ENCODE measurements at places on chromosomes 11 and 22. TPM values are rescaled to one million over a fixed set of nuclear protein-coding genes. Genes with fewer than 3 reads are reported as not detected.

- DNase-seq = no peak
- H3K4me1 ChIP-seq = peaks cover 9% of the 10 kb centered on the region
- H3K27ac ChIP-seq = no peak overlapping the region
- no peaks in the 10 kb centered on the region for H3K36me3 ChIP-seq
These were observed 18.0 kb downstream of the TBC1D22A start for GRCh38 chr22:46780453-46780852.

- H3K36me3 ChIP-seq = no peaks in the 10 kb centered on the region
- no peaks in the 10 kb centered on the region for H3K27me3 ChIP-seq
- no peak overlapping the region for H3K4me3 ChIP-seq
- DNase-seq = no peak
- H3K4me1 ChIP-seq = no peaks in the 10 kb centered on the region
These were observed 2.6 kb upstream of the OR52W1 start for GRCh38 chr11:6196396-6196795.

Gene RAB38
- total RNA-seq = 0.76 TPM

DNA sequence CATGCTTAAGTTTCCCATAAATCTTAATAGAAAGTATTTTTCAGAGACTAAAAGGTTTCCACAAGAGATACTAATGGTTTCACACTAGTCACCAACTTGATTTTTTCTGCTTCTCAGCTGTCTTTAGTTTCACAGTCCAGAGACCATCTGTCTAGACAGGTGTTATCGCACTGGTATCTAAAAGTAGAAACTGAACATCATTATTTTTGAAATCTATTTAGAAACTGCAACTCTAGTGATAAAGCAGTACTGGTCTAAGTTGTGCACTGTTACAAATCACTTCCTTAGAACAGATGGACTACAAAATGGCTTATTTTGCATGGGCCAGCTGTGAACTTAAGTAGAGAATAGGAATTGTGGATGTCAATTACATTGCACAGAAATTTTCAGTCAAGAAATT lies 78.0 kb downstream of the CNTN5 start:
- no peak overlapping the region for H3K4me3 ChIP-seq
- no peak for DNase-seq
- H3K36me3 ChIP-seq = peaks cover 17% of the 10 kb centered on the region

Gene CABP7
- 14.6 TPM for total RNA-seq

DNA sequence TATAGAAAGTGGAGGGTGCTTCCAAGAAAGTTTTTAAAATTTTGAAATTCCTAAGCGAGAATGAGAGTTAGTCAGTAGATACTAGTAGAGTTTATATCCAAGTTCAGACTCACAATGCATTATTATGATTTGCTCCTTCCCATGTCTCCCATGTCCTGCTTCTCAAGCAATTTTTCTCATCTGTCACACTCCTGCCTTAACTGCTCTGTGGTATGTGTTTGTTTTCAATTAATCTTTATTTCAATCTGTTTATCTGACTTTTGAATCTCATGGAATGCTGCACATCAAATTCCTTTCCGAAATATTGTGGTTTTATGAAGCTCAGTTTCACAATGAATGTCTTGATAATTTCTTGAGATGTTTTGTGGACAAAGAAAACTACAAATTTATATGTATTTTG lies 18.1 kb downstream of the THY1 start:
- no peak overlapping the region for H3K4me3 ChIP-seq
- no peaks in the 10 kb centered on the region for H3K4me1 ChIP-seq
- no peak overlapping the region for H3K27ac ChIP-seq

Gene RPS25
- total RNA-seq = 673 TPM

Gene GRK3
- total RNA-seq = 12.4 TPM

- H3K27ac ChIP-seq = no peak overlapping the region
- DNase-seq = no peak
These were observed 22.0 kb downstream of the FAT3 start for GRCh38 chr11:92246630-92247029.

- no peak for DNase-seq
- no peaks in the 10 kb centered on the region for H3K27me3 ChIP-seq
- no peaks in the 10 kb centered on the region for H3K36me3 ChIP-seq
- H3K4me3 ChIP-seq = no peak overlapping the region
These were observed 134.4 kb downstream of the APOL5 start for GRCh38 chr22:35852076-35852475.

Gene ANKRD13D
- 109 TPM for total RNA-seq

Gene OR52I1
- 0.27 TPM for total RNA-seq

Gene MYBPC3
- not detected for total RNA-seq

- DNase-seq = peak; percentile 85
- H3K27ac ChIP-seq = peak overlapping the region; percentile 94
- H3K36me3 ChIP-seq = no peaks in the 10 kb centered on the region
These were observed 3.3 kb downstream of the FGF19 start for GRCh38 chr11:69700278-69701140.

DNA sequence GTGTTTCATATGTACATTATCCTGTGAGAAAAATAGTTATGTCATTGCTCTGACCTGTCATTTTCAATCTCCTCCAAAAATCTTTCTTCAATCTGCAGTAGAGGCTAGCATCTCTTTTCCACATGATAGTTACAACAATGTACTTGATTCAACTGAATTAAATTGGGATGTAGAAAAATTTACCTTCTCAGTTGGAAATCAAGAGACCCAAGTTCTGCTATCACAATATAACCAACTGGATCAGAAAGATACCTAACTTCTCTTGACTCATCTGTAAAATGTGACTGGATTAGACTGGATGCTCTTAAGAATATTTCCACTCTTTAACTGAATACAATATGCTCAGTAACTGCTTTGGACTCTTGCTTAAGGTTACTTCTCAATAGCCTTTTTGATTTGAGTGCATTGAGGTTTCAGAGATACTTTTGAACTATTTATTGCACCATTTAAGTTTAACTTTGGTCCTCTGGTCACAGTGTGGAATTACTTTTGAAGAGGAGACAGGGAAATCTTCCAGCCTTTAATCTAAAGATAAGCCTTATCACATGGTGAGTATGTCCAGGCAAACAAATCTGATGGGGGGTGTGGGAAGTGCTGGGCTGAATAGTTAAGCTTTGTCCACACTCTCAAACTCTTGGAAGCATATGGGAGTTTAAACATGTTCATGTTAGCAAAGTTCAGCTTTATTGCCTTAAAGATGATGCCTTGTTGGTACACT lies 82.3 kb downstream of the YAP1 start:
- no peaks in the 10 kb centered on the region for H3K36me3 ChIP-seq
- peaks cover 2% of the 10 kb centered on the region for H3K4me1 ChIP-seq

All from glutamatergic neuron (in vitro differentiated cells).